ENCODE measurements at places on chromosomes 11 and 22.

DNA sequence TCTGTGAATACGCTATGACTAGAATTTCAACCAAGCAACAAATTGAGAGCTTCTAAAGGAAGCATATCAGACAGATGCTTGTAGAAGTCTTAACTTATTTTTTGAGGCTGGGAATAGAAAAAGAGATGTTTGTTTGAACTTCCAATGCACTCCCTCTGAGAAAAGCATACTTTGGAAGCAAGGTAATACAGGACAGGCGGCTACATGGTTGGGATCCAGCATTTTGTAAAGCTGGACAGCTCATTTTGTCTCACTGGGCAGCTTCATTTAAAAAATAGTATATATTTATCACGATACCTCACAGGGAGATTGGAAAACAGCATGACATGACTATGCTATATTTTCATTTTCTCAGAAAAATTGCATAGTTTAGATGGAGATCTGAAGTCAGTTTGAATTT, 821.3 kb upstream of the API5 start:
- DNase-seq, result peak; percentile 46

DNA sequence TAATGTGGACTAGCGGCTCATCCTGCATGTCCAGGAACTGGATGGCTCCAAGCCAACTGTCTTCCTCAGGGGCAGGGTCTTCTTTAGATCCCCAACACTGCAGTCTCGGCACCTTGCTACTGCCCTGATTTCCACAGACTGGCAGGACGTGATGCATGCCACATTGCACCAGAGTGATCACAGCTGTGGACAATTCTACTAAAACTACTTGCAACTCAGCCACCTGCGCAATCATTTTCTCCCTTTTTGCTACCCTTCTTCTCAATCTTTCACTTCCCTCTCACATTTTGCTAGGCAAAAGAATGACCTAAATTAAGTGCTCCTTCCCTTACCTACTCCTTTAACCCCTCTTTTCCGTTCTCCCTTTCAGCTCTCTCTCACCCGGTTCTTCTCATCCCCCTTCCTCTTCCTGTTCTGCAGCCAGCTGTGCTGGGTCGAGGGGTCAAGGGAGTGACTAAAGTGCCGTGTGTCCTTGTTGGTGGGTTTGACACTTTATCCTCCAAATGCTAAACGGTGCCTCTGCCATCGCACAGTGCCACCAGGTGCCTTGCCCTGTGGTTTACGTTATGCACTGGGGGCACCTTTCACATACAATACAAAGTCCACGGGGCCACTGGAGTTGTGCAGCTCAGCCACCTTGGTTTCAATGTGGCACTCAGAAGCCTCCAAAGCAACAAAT, 11.5 kb upstream of the PEX26 start:
- no peak for DNase-seq

- DNase-seq, result no peak
Observed at GRCh38 chr11:126501641-126502040, 146.2 kb downstream of the ST3GAL4 start.

DNA sequence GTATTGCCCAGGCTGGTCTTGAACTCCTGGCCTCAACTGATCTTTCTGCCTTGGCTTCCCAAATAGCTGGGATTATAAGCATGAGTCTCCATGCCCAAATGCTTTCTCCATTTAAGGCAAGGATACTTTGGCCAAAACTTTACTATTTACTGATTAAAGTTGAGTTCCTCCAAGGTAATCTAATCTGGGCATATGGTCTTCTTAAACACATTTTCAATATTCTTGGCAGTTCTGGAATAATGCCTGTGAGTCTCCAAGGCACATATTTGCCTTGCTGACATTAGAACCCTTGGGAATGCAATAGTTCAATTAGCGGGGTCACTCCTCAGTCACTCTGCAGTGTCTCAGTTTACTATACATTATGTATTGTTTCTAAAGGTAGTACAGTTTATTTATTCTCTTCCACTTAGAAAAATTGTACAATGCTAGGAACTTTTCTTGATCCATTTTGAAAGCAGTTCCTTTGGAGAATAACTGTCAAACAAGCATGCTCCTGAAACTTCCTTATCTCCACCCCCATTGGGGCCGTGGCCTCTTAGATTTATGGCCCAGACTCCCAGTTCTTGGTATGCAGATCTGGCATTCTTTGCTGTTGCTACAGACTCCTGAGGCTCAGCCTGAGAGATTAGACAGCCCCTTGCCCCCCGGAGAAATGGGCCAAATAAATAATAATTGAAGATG, 13.1 kb upstream of the RAB38 start:
- no peak for DNase-seq

GRCh38 chr11:112401036-112401769, 140.5 kb upstream of the PLET1 start:
- DNase-seq, result no peak

DNA sequence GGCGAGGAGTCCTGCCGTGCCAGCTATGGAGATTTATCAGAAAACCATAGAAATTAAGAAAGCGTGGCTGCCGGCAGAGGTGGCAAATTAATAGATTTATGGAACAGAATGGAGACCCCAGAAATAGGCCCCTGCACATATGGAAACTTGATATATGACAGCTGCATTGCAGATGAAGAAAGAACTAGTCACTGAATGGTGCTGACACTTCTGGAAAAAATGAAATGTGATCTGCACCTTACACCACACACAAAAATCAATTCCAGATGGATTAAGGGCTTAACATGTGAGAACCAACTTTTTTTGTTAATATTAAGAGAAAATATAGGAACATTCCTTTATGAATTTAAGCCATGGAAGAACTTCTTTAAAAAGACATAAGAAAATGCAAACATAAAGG, 40.3 kb upstream of the TSKU start:
- no peak for DNase-seq

DNA sequence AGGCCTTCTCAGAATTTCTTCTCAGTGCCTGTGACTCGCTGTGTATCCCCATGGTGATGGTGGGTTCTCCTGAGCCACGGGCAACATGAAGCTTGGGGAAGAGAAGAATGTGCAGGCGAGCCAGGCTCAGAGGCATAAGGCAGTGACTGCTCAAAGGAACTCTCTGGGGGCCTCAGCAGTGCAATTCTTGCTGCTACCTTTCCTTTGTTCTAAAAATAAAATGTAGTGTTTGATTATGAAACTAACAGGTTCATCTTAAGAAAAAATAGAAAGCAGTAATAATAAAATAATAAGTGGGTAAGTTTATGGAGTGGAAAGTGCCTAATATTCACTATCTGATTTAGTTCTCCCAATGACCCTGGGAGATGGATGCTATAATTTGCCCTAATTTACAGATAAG, 46.7 kb downstream of the MEI1 start:
- no peak for DNase-seq

GRCh38 chr11:12762278-12762677, 88.1 kb downstream of the TEAD1 start:
- DNase-seq, result no peak

GRCh38 chr11:22859756-22860155, 518 bp downstream of the CCDC179 start:
- no peak for DNase-seq

GRCh38 chr11:27696115-27696514, 4.1 kb downstream of the BDNF start:
- DNase-seq, result no peak

DNA sequence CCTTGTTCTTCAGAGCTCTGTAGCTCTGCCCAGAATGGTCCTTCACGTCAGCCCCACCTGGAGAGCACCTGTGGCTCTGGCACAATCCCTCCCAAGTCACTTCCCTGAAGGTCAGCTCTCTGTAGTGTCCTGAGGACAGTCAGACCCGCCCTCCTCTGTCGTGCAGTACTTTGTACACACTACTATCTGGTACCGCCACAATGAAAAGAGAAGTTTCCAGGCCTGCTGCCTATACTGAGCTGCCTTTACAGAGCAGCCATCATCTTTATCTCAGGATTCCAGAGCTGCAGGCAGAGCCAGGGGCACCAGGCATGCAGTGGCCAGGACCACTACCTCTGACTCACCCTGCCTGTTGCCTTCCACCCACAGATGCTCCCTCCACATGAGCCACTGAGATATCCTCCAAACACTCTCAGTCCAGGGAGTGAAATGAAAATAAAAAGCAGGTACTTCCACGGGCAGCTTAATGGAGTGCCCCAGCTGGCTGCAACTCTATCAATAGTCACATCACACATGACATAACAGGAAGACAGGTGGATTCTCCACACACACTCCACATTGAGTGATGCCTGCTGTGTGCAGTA, 7.3 kb downstream of the PACSIN2 start:
- DNase-seq, result no peak

DNA sequence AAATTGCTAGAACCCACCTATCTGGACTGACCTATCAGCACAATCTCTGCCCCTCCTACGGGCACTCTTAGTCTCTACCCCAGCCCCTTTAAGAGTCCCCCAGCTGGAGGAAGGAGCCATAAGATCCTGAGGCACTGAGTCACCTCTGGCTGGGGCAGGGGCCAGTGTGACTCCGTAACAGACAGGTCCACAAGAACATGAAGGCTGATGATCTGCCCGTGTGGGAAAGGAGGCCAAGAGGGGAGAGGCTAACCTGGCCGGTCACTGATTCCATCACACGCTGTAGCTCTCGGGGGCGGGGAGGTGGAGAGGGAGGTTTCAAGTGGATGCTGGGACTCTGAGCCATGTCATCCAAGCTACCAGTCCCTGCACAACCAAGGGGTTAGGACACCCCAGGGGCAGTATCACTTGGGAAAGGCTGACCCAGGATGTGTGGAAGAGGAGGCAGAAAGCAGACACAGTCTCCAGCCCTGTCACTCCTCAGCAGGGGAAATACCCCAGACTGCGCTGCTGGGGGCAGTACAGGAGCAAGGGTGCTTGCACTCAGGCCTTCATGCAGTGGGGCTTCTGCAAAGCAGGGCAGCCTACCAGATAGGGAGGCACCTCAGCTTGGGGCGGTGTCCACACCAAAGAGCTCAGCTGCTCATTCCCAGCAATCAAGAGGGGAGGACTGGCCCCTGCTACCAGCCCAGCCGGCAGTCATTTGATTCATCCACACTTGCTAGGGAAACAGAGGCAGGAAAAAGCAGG, 22.3 kb downstream of the ARHGAP1 start:
- no peak for DNase-seq

DNA sequence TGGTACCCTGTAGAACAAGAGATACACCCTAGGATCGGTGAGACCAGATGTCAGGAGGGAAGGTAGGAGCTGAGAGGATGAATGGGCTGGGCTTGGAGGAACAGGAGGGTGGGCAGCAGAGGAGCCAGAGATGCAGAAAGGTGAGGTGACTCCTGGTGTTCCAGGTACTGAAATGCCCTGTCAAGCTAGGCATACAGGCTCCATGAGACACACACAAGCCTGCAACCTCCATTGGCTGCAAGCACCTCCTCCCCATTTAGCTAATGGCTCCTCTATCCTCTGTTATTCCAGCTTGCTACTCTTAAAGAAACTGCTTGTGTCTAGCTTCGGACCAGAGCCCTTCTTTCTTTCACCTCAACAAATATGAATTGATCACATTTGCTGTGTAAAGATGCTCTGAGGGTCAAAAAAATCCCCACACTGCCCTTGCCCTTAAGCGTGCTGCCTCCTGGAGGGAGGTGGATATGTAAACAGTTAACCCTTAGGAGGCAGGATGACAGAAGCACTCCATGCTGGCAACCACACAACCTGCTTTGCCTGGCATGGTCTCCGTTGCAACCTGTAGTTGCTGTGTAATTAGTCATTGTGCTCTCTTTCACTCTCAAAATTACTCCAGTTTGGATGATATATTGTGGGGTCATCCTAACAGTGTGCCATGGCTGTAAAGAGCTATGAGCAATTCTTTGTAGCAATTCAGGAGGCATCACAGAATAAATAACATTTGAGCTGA, 156.0 kb downstream of the PKNOX2 start:
- DNase-seq, result no peak

- peak; percentile 90 for DNase-seq
Observed at GRCh38 chr11:66316849-66317251, at the start of gene CD248. TSS of gene CD248 (minus strand) at chr11:66317044. CDS start at chr11:66317027, 17 bp downstream.

DNA sequence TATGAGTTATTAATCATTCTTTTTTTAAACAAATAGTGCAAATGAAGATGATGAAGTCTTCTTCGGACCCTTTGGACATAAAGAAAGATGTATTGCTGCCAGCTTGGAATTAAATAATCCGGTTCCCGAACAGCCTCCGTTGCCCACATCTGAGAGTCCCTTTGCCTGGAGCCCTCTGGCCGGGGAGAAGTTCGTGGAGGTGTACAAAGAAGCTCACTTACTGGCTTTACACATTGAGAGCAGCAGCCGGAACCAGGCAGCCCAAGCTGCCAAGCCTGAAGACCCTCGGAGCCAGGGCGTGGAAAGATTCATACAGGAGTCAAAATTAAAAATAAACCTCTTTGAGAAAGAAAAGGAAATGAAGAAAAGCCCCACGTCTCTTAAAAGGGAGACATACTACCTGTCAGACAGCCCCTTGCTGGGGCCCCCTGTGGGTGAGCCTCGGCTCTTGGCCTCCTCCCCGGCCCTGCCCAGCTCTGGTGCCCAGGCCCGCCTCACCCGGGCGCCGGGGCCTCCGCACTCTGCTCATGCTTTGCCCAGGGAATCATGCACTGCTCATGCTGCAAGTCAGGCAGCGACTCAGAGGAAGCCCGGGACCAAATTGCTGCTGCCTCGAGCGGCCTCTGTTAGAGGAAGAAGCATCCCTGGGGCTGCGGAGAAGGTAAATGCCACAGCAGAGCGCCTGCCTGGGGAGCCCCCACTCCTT, 11.8 kb downstream of the GTSE1 start:
- no peak for DNase-seq

DNA sequence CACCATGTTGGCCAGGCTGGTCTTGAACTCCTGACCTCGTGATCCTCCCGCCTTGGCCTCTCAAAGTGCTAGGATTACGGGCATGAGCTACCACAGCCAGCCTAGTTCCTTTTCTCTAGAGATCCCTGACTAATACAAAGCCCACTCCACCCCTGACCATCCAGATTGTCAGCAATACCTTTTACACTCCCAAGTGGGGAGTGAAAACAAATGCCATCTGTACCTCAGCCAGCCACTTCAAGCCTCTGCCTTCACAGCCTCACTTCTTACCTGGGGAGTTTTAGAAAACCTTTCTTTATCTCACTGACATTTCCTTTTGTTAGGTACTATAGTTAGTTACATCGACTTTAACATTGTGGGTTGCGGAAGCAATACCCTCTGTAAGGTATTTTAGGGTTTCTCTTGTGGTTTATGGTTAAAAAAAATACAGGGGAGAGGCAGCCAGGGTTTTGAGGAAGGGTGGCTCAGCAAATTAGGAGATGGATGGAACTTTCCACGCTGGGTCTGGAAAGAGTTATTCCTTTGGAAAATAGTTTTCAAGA, 8.9 kb downstream of the TOM1 start:
- peak; percentile 50 for DNase-seq

DNA sequence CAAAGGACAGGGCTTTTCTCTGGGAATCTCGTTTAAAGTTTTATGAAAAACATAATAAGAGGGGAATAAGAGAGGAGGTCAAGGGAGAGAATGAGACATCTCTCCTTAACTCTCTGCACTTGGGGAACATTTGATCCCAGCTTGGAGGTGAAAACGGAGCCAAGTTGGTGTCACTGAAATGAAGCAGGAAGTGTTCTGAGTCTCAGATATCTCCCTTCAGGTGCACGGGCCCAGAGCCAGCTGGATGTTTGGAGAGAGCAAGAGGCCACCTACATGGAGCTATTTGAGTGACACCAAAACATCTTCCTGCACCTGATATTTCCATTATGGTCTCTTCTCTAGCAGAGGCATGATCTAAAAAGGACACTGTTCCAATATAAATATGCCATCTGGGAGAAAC, 85.7 kb downstream of the BLID start:
- DNase-seq, result no peak

- no peak for DNase-seq
Observed at GRCh38 chr11:112880495-112880894, 80.7 kb upstream of the NCAM1 start.

GRCh38 chr11:47534704-47535251, 18.2 kb downstream of the CELF1 start:
- no peak for DNase-seq

- peak; percentile 26 for DNase-seq
Observed at GRCh38 chr11:80284946-80285785, 844.3 kb upstream of the TENM4 start.

GRCh38 chr11:69013009-69013951, at the start of gene MRGPRF:
TSS of gene MRGPRF (minus strand) at chr11:69013246. CDS start at chr11:69009901, 3,345 bp downstream.
- DNase-seq, result peak; percentile 97
